T47D (cell line): ENCODE measurements at places on chromosomes 7 and 10.

GRCh38 chr7:128735436-128735835 is 3.7 kb upstream of the CALU start:
- no peak for DNase-seq

DNA sequence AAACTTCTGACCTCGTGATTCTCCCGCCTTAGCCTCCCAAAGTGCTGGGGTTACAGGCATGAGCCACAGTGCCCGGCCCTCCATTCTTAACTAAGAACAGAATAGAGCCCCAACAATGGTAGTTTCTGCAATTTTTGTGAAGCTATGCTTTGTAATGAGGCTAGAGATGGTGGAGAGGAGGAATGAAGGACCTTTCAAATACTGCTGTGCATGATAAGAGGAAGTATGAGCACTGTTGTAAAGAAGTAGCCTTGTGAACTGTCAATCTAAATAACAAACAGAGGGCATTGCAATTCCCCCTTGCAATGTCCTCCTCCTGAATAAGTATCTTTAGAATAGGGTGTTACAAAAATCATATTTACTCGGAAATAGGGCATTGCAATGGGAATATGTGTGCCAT is 70.2 kb downstream of the EVX1 start:
- no peak for DNase-seq

- DNase-seq = no peak
These were observed 26.2 kb downstream of the PWWP2B start for GRCh38 chr10:132422903-132423825.

GRCh38 chr7:45601094-45601493 is 26.9 kb downstream of the ADCY1 start:
- DNase-seq = no peak

DNA sequence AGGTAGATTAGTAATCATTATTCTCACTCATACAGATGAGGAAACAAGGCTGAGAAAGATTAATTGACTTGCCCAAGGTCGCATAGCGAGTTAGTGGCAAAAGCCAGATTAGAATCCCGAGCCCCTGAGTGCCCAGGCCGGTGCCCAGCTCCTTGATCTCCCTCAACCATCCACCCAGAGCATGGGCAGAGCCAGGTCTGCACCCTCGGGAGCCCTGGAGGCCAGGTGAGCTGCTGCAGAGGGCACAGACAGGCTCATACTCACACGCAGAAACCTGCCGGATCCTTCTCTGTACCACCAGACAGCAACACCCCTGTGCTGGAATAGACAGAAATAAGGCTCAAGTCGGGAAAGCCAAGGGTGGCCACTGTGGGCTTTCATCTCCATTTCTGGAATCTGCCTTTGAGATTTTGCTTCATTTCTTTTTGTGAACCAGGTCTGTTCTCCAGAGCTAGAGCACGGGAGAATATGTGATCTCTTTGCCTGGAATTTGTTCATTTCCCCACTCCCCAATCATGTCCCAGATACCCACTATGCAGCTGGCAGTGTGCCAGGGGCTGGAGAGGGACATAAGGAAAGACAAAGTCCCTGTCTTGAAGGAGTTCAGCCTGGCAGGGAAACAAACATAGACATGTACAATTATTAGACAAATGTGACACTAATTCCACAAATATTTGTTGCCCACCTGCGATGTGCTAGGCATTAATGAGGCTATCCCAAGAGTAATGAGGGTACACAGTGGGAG is 5.5 kb downstream of the AFAP1L2 start:
- no peak for DNase-seq

DNA sequence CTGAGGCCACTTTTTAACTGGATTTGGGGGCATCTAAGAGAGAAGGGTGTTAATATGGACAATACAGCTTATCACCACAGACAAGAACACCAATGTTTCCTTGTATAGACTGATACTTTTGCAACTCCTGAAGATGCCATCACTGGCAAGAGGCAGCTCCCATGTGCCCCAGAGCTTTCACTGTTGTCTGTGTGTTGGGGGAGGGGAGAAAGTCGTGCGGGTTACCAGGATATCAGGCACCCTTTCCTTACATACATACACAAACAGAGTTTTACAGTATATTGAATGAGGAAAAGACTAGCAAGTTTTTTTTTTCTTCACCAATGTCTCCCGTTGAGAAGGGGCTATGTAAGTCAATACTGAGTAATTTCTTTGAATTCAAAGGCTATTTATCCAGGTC is 4.1 kb upstream of the DLX6 start:
- DNase-seq = no peak

DNA sequence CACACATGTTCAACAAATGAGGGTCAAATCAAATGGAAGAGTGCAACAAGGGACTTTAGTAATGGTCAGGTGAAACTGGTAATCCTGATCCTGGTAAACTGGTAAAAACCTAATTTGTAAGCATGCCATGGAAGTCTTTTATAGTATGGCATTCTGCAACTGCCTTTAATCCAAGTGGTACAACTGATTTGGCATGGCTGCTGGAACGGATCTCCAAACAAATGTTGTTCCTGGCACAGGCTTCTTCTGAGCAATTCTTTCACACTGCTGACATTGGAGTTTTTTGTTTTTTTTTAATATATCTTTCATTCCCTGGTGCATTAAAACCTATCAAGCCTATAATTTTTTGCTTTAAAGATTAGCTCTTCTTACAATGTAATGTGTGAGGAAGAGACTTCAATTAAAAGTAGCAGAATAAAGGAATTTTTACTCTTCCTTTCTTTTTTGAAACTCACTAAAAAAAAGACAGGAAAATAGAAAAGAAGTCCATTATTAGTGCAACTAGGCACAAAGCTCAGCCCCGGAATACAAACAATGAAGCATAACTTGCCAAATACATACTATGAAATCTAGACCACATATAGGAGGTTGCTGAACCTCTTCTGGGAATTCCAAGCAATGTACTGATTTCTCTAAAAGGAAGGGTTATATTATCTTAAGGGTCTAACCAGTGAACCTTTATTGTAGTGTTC is 79.3 kb upstream of the OIT3 start:
- no peak for DNase-seq

- DNase-seq = no peak
These were observed 15.8 kb downstream of the TMEM254 start for GRCh38 chr10:80094231-80094630.

DNA sequence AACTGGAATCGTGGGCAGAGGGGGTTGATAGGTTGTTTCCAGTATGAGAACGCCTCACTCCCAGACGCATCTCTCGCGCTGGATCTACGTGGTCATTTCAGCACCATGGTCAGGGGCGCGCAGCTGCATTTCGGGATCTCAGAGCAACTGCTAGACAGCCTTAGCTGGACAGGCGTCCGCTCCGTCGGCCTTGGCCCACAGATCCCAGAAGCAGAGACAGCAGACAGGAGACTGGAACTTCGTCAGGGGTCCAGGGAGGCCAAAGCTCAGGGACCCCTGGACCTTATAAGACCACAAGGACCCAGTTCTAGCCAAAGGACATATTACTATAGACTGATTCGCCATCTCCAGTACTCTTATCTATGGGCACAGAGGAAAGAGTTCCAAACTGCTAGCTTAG is 5.3 kb downstream of the NEUROG3 start:
- DNase-seq = peak; percentile 32

DNA sequence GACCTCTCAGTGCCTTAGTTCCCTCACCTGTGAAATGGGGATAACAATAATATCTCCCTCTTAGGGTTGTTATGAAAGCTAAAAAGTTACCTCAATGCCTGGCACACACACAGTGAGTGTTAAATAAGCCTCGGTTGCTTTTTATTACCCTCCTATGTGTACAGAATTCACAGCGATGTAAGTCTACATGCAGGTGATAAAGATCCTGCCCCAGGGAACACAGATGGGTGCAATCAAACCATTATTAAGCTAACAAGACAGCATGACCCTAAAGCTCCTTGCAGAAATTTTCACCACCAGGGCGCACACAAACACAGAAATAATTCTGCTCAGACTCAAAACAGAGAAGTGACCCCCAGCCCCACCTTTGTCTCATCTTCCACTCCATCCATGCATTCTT is 261.9 kb downstream of the SNX10 start:
- DNase-seq = no peak

GRCh38 chr10:21432266-21432665 is 93.2 kb downstream of the SKIDA1 start:
- peak; percentile 52 for DNase-seq

- DNase-seq = no peak
These were observed 81.9 kb upstream of the DUSP5 start for GRCh38 chr10:110415809-110416208.

DNA sequence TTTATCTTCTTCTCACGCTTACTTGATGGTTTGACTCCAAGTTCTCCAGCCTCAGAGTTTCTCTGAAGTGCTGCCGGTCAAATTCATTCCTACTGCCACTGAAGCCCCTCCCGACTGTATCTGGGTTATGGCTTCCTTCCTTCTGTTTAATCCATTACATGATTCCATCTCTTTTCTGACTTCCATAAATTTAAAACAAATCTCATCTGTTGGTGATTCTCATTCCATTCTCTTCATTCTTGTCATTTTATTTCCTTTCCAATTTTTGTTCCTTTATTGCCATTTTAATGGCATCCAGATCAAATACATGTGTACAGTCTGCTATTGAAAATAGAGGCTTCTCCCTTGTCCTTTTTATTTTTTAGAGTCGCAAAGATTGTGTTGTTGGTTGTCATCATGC is 25.4 kb upstream of the HIBADH start:
- DNase-seq = no peak

- DNase-seq = no peak
These were observed 277.5 kb downstream of the PTPRN2 start for GRCh38 chr7:158309868-158310763.
